Activated gamma-delta T cell (primary cell): ENCODE measurements at places on chromosomes 5 and 9.

DNA sequence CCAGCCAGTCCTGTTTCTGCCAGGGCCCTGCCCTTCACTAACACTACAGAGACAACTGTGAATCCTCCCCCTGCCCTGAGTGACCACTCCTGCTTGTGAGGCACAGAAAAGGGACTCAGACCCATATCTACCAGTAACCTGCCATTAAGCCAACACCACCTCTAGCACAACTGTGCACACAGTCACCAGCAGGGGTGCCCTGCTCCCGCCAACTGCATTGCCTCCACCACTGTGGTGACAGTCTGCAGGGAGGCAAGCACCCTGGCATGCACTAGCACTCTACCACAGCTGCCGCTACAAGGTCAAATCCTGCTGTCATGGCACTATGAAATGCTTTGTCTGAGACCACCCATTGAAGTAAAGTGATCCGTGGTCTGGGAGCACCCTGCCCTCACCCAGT is 1028.5 kb upstream of the CDH9 start:
- DNase-seq, result no peak

- no peak for DNase-seq
Observed at GRCh38 chr9:107874137-107874536, 384.6 kb upstream of the KLF4 start.

DNA sequence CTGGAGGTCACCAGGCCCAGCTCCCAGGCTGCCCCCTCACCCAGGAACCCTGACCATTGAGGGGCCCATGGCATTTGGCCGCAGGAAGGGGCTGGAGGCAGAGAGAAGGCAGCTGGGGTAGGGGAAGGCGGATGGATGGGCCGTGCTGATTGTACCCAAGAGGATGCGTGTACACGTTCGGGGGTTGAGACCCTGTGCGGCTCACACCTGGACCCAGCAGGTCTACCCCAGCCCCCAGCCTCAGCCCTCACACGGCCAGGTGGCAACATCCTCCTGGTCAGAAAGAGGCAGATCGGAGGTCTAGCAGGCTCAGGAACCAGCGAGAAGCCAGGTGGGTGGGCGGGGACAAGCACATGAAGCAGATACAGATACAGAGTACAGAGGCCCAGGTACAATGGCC is 33.7 kb downstream of the NACC2 start:
- DNase-seq, result no peak

GRCh38 chr9:93222890-93223259 is 38.9 kb downstream of the WNK2 start:
- no peak for DNase-seq

DNA sequence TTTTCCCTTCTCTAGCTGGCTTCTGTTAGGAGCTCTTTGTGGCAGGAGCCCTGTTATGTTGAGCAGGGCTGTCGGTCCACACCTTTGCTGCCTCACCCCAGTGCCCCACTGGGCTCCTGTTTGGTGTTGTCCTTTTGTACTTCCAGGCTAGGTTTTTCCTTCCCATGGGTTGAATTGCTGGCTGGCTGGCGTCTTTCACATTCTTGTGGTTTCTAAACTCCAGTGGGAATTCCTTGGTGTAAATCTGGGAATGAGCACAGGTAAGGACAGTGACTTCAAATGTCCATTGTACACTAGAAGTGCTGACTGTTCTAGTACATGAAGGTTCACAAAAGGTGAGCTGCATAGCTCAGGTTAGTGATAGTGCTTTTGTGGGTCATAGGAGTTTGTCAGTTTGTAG is 30.4 kb downstream of the RASGRF2 start:
- no peak for DNase-seq

DNA sequence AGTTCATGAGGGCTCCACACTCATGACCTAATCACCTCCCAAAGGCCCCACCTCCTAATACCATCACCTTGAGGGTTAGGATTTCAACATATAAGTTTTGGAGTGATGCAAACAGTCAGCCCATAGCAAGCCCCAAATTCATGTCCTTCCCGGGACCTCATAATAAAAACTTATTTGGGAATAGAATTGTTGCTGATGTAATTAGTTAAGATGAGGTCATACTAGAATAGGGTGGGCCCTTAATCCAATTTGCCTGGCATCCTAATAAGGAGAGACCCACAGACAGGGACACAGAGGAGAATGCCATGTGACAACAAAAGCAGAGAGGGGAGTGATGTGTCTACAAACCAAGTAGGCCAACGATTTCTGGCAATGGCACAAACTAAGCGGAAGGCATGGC is 347.1 kb downstream of the ARHGEF28 start:
- no peak for DNase-seq

GRCh38 chr5:151030379-151030778 is 10.0 kb downstream of the GPX3 start:
- DNase-seq, result no peak

DNA sequence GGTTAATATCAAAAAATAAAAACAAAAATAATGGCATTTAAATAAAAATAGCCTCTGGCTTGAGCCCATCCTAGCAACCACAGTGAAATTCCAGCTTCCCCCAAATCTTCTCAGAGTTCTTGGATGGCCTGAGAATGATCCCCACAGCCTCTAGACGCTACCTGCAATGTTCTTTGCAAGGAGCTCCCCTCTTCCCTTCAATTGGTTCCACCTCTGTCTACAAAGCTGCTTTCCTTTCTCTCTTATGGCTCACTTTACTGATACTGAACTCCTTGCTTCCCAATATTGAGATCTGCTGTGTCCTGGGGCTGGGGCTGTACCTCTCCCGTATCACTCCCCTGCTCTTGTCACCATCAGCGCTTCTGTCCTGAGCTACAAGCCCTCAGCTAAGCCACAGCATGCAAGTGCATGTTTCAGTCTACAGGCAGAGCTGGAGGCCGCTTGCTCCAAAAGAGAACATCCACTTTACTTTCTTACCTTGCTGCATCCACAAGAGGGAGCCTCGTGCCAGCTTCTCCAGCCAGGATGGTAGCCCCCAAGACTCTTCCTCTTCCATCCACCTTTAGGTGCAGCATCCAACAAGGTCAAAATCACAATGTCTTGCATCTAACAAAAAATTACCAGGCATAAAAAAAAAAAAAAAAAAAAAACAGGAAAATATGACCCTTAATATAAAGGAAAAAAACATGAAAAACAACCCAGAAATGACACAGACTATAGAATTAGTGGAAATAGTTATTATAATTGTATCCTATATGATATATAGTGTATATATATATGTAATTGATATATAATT is 57.4 kb upstream of the PRSS3 start:
- DNase-seq, result no peak

- DNase-seq, result no peak
Observed at GRCh38 chr5:57779383-57780223, 297.0 kb upstream of the ACTBL2 start.

- DNase-seq, result no peak
Observed at GRCh38 chr9:125683486-125683885, 23.5 kb downstream of the MAPKAP1 start.

DNA sequence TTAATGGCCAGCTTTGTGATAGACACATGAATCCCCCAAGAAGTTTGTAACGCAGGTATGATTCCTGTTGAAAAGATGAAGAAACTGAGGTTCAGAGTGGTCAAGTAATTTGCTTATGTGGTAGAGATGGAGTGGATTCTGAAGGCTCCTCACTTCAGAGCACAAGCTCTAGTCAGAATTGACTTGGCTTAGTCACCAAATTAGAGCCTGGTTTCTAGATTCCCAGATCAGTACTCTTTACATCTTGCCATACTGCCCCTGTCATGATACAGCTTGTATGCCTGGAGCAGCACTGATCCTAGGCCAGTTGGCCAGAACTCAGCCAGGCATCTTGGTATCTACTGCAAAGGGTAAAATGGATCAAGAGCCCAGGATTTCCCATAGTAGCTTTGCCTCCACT is 284.4 kb upstream of the RFX3 start:
- no peak for DNase-seq

GRCh38 chr5:2038321-2039179 is 155.8 kb upstream of the IRX4 start:
- peak; percentile 31 for DNase-seq

- DNase-seq, result no peak
Observed at GRCh38 chr5:169080448-169080911, 220.5 kb downstream of the SLIT3 start.

- no peak for DNase-seq
Observed at GRCh38 chr9:89666950-89667349, 62.1 kb downstream of the GADD45G start.

GRCh38 chr9:8457055-8457454 is 657.5 kb upstream of the DMAC1 start:
- DNase-seq, result no peak

- DNase-seq, result no peak
Observed at GRCh38 chr5:62065050-62065449, 241.0 kb upstream of the KIF2A start.

DNA sequence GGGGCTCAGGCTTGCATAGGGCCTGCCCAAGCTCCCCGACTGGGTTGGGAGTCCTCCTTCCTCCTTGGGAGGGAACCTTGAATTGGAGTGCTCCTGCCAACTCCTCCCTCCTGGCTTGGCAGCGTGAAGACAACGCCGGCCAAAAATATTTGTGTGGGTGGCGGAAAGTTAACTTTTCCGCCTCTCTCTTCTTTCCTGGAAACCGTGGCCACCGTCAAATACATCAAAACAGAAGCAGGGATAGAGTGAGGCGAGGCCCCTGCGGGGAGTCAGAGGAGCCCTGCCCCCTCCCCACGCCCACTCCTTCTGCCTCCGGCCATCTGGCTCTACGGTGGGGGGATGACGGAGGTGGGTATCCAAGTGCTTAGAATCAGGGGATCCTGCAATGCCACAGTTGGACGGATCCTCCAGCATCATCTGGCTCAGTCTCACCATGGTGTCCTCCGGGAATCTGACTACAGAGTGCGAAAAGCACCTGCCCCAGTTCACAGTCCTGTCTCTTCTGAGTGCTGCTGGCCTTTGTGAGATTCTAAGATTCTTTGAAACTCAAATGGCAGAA is 25.2 kb upstream of the SYNPO start:
- DNase-seq, result no peak

- no peak for DNase-seq
Observed at GRCh38 chr9:33731142-33731541, 64.2 kb upstream of the PRSS3 start.

- no peak for DNase-seq
Observed at GRCh38 chr5:40477856-40478546, 201.7 kb upstream of the PTGER4 start.

GRCh38 chr5:158898185-158899177 is 201.2 kb downstream of the EBF1 start:
- no peak for DNase-seq

- DNase-seq, result no peak
Observed at GRCh38 chr9:71743217-71743705, 25.1 kb downstream of the CEMIP2 start.

- no peak for DNase-seq
Observed at GRCh38 chr5:65132386-65132785, 349.3 kb downstream of the ADAMTS6 start.

DNA sequence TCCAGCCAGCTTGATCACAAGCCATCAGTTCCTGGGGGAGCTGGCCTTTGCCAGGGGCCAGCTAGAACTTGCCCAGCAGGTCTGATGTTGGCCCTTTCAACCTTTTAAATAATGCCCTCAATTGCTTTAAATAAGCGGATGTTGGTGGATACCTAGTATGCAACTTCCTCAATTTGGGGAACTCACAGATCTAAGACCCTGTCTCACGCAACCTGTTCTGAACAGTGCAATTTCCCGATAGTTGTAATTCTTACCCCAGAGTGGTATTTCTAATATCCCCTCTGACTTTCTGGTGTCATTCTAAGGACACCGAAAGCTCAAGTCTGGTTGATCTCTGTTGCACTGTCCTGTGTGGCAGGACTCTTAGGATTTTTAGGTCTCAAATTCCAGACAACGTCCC is 23.1 kb downstream of the GALNT12 start:
- no peak for DNase-seq

GRCh38 chr5:346229-346935 is 24.9 kb downstream of the AHRR start:
- no peak for DNase-seq

- no peak for DNase-seq
Observed at GRCh38 chr9:92429836-92430235, 5.6 kb upstream of the OMD start.

DNA sequence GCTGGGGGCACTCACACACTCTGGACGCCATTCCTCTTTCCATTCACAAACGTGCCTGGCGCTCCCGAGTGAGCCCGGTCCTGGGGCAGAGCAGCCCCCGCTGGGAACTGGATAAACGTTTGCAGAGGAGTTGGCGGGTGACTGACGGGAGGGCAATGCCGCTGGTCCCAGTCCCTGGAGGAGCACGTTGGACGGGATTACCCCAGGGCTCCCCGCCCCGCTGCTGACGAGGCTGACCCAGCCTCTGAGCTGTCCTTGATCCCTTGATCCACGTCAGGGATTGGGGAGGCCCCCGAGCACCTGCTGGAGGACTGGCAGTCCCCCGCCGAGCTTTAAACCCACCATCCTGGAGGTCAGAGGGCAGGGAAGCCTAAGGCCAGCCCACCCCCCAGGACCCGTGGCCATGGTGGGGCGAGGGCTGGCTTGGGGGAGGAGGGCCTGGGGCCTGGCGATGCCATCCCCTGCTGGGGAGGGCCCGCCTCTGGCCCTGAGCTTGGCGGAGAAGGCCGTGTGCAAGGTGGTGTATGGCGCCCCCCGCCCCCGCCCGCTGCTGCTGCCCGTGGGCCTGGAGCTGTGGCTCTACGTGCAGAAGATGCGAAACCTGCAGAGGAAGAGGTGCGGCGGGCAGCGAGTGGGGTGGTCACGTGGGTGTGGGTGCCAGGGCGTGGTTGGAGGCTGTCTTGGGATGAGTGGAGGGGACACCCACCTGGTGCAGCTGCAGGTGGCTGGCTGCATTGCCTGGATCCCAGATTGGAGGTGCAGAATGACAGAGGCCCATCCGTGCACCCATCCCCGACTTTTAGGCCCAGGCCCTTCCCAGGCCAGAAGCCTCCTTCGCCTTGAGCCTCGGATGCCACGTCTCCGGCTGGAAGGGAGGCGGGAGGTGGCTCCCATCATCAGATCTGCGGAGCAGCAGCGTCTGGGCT is 4.5 kb downstream of the GPSM1 start:
- DNase-seq, result no peak
